ENCODE measurements at places on chromosomes 12 and 14. TPM values are rescaled to one million over a fixed set of nuclear protein-coding genes. Genes with fewer than 3 reads are reported as not detected.

Gene COA8
- 60.8 TPM for polyA plus RNA-seq

Gene VWF
- 181 TPM for polyA plus RNA-seq

Gene HOTAIR
- polyA plus RNA-seq, result not detected

Gene TSPAN31
- polyA plus RNA-seq, result 43.9 TPM

Gene JPH4
- polyA plus RNA-seq, result 0.23 TPM

Gene PLCZ1
- polyA plus RNA-seq, result 0.34 TPM

Gene MYF6
- 0.11 TPM for polyA plus RNA-seq

Gene BATF
- 0.91 TPM for polyA plus RNA-seq

Gene HOXC4
- 0.32 TPM for polyA plus RNA-seq

Gene AHSA1
- polyA plus RNA-seq, result 188 TPM

Gene LRP1-AS
- not detected for polyA plus RNA-seq

Gene SMIM41
- 0.61 TPM for polyA plus RNA-seq

Gene RAB15
- 29.5 TPM for polyA plus RNA-seq

Gene KITLG
- polyA plus RNA-seq, result 3.3 TPM

Gene FLRT2
- 2.2 TPM for polyA plus RNA-seq

Gene KRT79
- polyA plus RNA-seq, result 0.09 TPM

Gene TBX5
- polyA plus RNA-seq, result 97.3 TPM

Gene WSCD2
- polyA plus RNA-seq, result 0.48 TPM

Gene DENR
- polyA plus RNA-seq, result 16.5 TPM

Gene CLEC4C
- not detected for polyA plus RNA-seq

Gene KIF26A
- 7.1 TPM for polyA plus RNA-seq

Gene APEX1
- 75.8 TPM for polyA plus RNA-seq

Gene ACOT6
- not detected for polyA plus RNA-seq

Gene BDKRB2
- polyA plus RNA-seq, result 0.57 TPM

Gene EEF1AKMT3
- 0.95 TPM for polyA plus RNA-seq

Gene NRIP2
- polyA plus RNA-seq, result 2.0 TPM

Gene ITGB7
- 0.45 TPM for polyA plus RNA-seq

Gene AQP6
- 0.32 TPM for polyA plus RNA-seq

Gene NXPH4
- 1.2 TPM for polyA plus RNA-seq

Gene LTB4R2
- 0.66 TPM for polyA plus RNA-seq

Gene ASIC1
- 2.0 TPM for polyA plus RNA-seq

Gene INHBC
- polyA plus RNA-seq, result not detected

Gene OVCH1
- 0.07 TPM for polyA plus RNA-seq

Gene EGLN3
- 85.6 TPM for polyA plus RNA-seq

Gene NGB
- polyA plus RNA-seq, result not detected

Gene HHIPL1
- 0.75 TPM for polyA plus RNA-seq

Gene PRB2
- polyA plus RNA-seq, result not detected

Gene HVCN1
- 18.2 TPM for polyA plus RNA-seq

Gene ANKRD33
- not detected for polyA plus RNA-seq

Gene KRT81
- polyA plus RNA-seq, result not detected

Gene ATL1
- polyA plus RNA-seq, result 1.4 TPM

Gene NYNRIN
- 5.1 TPM for polyA plus RNA-seq

Gene ADAM21
- 0.29 TPM for polyA plus RNA-seq

Gene ESR2
- polyA plus RNA-seq, result 0.11 TPM

Gene TMEM30B
- polyA plus RNA-seq, result 1.0 TPM

Gene FUT8
- polyA plus RNA-seq, result 5.2 TPM

Gene RD3L
- polyA plus RNA-seq, result 39.6 TPM

Gene TEAD4
- 9.6 TPM for polyA plus RNA-seq
